ENCODE measurements at places on chromosomes 6 and 20.

DNA sequence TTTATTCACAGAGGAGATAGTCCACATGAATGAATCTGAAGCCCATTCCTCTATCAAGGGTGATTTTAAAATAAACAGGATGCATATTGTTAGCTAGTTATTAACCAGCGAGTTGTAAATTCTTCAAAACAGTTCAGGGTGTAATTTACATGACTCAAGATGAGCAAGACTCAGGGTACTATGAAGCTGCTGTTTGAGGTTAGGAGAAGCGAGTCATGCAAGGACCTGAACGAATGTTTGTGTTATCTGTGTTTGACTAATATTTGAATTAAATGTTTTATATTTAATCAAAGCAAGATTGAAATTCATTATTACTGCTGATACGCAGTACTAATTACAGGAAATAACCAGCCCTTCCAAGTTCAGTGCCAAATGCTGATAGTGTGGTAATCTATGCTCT is 191.1 kb downstream of the SAMD5 start:
- DNase-seq, result no peak

DNA sequence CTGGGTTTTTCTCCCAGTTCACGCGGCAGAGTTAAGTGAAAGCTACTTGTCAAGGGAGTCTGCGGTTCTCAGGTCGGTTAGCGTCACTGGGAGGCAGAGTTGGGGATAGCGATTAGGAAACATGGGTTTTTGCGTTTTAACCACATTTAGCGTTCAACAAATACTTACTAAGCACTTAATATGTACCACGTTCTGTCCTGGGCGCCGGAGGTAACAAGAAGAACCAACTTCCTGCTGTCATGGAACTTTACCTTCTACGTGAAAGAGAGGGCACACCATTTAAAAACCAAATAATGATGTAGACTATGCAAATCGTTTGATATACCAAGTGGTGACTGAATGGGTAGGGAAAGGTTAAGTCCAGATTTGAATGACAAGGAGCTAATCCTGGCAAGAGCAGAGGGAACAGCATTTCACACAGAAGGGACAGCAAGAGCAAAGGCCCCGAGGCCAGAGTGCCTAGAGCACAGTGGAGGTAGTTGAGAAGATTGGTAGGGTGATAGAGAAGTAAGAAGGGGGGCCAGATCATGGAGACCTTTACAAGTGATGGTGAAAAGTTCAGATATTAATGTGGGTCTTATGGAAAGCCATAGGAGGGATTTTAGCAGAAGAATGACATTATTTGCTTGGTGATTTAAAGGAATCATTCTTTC is 744 bp downstream of the RIOK1 start:
- DNase-seq, result no peak

DNA sequence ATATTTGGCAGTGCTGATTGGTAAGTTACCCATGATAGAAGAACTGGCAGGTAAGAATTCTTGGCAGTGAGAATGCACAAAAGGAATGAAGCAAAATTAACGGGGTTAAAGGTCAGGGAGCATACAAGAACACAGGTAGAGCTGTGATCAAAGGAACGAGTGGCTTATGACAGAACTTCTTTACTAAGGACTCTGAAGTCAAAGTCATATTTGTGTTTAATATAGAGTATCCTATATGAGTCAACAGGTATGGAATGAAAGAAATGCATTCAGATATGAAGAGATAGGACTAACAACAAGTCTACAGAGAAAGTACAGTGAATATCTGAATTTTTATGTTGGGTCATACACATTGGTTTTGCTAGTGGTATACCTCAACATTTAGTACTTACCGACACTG is 209.0 kb upstream of the CITED2 start:
- DNase-seq, result no peak

- no peak for DNase-seq
Measured at GRCh38 chr6:33297406-33297955, 1.3 kb downstream of the RGL2 start.

- DNase-seq, result no peak
Measured at GRCh38 chr6:137223370-137224131, 4.4 kb upstream of the IFNGR1 start.

DNA sequence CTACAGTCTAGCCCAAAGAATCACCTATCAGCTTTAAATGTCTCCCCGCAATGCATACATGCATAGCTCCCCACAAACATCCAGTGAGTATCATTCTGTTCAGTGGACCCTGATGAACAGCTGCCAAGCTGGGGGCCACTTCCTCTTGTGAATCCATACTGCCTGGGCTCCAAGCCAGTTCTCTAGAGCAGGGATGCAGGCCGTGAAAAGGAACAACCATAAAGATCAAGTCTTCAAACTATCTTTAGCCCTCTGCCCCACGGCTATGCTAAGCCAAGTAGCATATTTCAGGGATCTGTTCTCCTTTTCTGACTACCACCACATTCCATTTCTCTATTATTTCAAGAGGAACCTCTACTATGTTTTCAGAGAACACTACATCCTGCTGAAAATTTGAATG is 191.7 kb upstream of the BTBD3 start:
- DNase-seq, result no peak

Measured in NCI-H1048 (cell line).